Fibroblast of villous mesenchyme (primary cell): ENCODE measurements at places on chromosomes 7 and 10. TPM values are rescaled to one million over a fixed set of nuclear protein-coding genes. Genes with fewer than 3 reads are reported as not detected.

The H2BK1 gene
- not detected in 2 replicates for total RNA-seq

The VGF gene
- under 0.01 TPM in 1 of 2 replicates, not detected in the other for total RNA-seq

The HOXA9 gene
- total RNA-seq = 17.1 and 20.3 TPM in 2 replicates

The MUC3A gene
- total RNA-seq = not detected in 2 replicates

The ASB15 gene
- total RNA-seq = not detected in 2 replicates

The FAM25A gene
- not detected in 2 replicates for total RNA-seq

The SLC26A4 gene
- total RNA-seq = under 0.01 and 0.32 TPM in 2 replicates

The SPOCK2 gene
- total RNA-seq = under 0.01 TPM in 1 of 2 replicates, not detected in the other

The CLDN4 gene
- under 0.01 and 0.86 TPM in 2 replicates for total RNA-seq

The CFTR gene
- 0.43 and 0.64 TPM in 2 replicates for total RNA-seq

The GSAP gene
- 8.7 and 13.8 TPM in 2 replicates for total RNA-seq

The TIMM23B gene
- 20.7 and 25.4 TPM in 2 replicates for total RNA-seq

The PLXNA4 gene
- total RNA-seq = under 0.01 TPM in 1 of 2 replicates, not detected in the other

The TFEC gene
- not detected in 2 replicates for total RNA-seq

The KIAA1549 gene
- total RNA-seq = 1.6 and 2.6 TPM in 2 replicates

The KIAA1217 gene
- 0.86 and 2.6 TPM in 2 replicates for total RNA-seq

The HOXA10 gene
- 39.0 and 47.1 TPM in 2 replicates for total RNA-seq

The GNAT3 gene
- total RNA-seq = not detected in 2 replicates

The EBLN1 gene
- total RNA-seq = not detected in 2 replicates

The TLL2 gene
- total RNA-seq = under 0.01 TPM in 1 of 2 replicates, not detected in the other

The DCLRE1A gene
- total RNA-seq = 4.2 and 6.5 TPM in 2 replicates

The KMT2E gene
- total RNA-seq = 110 and 112 TPM in 2 replicates

The ATRNL1 gene
- 8.4 and 13.0 TPM in 2 replicates for total RNA-seq

The PLPP4 gene
- 0.86 and 4.2 TPM in 2 replicates for total RNA-seq

The EEF1AKMT2 gene
- total RNA-seq = 19.9 and 20.0 TPM in 2 replicates

The SLIT1 gene
- total RNA-seq = under 0.01 TPM in 1 of 2 replicates, not detected in the other

The ATP6V1F gene
- 73.1 and 82.5 TPM in 2 replicates for total RNA-seq

The PHYHIPL gene
- total RNA-seq = not detected in 2 replicates
